ENCODE measurements at places on chromosomes 4 and X.

DNA sequence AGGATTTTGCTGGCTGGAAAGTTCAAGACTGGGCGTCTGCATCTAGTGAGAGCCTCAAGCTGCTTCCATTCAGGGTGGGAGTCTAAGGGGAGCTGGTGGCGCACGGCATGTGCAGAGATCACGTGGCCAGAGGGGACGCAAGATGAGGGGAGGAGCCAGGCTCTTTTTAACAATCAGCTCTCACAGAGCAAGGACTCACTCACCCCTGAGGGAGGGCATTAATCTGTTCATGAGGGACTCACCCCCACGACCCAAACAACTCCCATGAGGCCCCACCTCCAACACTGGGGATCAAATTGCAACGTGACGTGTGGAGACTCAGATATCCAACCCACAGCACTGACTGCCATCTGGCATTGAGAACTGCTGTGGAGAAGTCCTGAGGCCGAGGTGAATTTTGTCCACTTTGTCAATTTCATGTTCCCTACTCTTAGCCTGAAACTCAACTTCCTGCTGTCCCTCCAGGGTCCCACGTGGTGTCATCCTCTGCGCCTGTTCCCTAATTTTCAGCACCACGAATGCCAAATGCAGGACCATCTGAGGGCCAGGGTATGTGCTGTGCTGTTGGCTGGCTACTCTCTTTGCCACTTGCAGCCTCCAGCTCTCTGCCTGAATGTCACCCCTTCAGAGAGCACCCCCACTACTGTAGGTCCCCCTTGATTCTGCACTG lies 5.6 kb downstream of the ZFP92 start:
- no peak for DNase-seq

DNA sequence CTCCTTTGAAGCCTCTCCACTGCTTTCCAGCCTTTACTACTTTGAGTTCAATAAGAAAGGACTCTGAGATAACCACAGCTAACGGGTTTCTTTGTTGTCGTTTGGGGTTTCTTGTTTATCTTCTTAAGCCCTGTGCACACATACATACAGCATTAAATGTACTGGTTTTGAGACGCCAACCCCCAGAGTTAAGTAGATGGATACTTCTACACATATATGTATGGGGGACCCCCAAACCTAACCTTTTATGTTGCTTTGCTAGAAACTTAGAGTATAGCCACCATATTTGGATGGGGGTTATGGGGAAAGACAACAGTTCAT lies 697 bp downstream of the CEP135 start:
- DNase-seq = no peak

- peak; percentile 40 for DNase-seq
Measured at GRCh38 chr4:83334425-83335241, at the start of gene HPSE. HPSE (minus strand) TSS chr4:83334848; CDS start chr4:83334782, 66 bp downstream.

DNA sequence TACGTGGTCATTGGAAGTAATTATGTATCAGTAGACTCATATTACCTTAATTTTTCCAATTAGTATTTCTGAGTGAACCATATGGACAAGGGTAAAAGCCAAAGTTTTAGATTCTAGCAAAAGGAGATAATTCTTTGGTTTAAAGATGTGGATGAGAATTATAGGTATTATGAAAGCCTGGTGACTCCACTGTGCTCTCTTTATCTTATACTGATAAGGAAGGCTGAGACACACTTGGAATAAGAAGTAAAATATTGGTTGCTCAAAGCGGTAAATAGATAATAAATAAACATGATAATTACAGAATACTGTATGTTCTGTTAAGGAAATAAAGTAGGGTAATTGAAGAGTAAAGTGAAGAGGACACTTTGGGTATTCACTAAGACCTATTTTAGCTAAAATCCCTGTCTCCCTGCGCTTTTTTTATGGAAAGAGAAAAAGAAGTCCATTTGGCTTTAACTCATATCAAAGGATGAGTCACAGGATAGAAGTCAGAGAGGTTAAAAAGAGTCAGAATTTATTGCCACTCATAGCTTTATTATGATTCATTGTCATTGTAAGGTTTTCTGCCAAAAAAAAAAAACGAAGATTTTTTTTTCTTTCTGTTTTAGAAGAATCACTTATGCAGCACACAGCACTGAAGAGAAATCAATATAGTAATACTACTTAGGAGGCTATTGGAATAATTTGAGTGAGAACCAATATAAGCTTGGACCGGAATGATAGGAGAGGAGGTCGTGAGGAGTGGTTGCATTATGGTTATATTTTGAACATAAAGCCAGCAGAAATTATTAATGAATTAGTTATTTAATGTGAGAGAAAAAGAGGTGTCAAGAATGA lies 2463.1 kb downstream of the ARAP2 start:
- DNase-seq = no peak

DNA sequence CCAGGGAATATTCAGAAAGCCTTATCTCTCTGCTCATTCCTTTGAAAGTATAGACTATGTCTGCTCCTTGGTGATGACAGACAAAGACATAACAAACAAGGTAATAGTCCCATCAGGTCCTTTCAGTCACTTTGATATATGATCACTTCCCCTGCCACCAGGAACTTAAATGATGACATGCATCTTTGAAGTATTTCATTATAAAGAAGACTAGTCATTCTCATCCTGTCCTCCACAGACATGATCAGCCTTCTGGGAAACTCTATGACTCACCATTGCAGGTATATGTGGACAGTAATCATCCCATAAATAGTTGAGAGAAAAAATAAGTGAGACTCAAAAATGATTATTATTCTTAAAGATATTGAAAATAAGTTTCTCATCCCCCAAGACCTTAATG lies 117.5 kb upstream of the VCX2 start:
- no peak for DNase-seq

GRCh38 chrX:56746996-56747395 lies 18.0 kb downstream of the NBDY start:
- DNase-seq = no peak

DNA sequence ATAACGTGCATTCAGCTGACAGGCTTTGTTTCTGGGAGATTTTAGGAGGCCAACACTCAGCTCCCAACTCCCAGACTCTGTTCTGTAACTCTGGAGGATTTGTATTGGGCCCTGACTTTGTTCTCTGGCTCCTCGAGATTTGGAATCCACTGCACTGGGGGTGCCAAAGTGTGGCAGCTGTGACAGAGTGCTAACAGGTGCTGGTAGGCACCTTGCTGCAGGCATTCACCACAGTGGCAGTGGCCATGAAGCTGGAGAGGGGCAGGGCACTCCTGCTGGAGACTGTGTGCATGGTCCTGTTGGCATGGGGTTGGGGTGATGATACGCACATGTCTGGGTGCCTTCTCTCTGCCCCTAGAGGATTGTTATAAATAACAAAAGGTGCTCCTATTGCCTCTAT lies 1094.9 kb upstream of the SLIT2 start:
- DNase-seq = no peak

DNA sequence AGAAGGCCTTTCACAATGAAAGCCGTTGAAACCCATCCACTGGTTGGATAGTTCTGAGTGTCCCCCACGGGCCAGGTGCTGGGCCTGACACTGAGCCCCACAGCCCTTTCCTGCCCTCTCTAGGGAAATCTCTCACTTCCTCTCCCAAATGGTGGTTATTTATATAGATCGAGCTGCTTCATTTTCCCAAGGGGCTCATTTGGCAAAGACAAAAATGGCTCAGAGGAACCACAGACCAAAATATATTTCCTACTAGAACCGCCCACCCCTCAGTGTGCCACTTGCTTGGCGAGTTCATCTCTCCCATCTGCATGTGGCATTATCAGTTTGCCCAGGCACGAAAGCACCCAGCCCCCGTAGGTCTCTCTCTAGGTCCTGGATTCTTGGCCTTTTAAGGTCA lies 53.3 kb upstream of the STIM2 start:
- no peak for DNase-seq

DNA sequence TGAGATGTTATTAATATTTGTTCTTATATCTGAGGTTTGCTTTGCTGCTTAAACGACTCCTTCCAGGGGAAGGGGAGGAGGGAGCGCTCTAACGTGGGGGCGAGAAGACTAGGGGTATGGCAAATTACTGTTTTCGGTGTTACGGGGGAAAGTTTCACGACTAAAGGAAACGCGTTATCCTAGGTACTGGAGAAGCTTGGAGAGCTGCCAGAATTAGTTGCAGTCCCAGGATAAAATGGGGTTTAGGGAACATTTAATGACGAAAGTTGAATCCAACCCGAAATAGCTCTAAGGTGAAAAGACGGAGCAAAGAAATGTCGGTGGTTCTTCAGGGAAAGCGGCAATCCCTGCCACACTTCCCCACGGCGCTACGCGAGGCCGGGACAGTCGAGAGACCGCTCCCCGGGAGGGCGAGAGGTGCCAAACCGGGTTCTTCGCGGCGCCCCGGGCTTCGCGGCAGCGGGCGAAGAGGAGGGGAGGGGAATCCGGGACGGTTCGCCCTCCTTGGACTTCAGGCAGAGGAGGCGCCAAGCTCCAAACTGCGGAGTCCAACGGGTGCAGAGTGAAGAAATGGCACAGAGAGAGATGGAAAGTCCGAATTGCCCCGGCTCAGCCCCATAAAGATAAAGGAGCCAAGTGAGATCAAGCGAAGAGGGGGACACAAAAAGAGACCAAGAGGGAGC lies 724 bp downstream of the THOC2 start:
- peak; percentile 36 for DNase-seq

- no peak for DNase-seq
Measured at GRCh38 chr4:75845992-75846391, 56.3 kb downstream of the PPEF2 start.

DNA sequence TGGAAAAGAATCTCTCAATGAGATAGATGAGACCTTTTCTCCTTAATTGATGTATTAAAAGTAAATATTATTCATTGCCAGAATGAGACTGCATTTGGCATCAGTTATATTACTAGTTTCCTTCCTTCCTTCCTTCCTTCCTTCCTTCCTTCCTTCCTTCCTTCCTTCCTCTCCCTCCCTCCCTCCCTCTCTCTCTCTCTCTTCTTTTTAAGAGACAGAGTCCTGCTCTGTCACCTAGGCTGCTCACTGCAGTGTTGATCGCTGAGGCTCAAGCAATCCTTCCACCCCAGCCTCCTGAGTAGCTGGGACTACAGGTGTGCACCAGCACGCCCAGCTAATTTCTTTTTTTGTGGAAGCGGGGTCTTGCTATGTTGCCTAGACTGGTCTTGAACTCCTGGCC lies 50.4 kb upstream of the ARX start:
- no peak for DNase-seq

DNA sequence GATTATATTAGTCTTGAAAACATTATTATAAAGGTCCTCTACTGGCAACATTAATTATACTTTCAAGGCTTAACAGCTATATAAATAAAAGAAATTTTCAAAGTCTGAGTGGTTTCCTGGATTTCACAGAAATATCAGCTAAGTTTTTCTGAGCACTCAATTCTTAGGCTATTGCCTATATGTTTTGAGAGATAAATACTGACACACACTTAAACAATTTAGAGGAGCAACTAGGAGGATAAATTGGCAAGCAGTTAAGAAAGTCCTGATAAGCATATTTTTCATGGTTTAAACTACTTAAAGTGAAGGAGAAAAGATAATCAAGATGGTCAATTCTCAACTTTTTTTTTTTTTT lies 2.7 kb upstream of the MGARP start:
- DNase-seq = no peak

DNA sequence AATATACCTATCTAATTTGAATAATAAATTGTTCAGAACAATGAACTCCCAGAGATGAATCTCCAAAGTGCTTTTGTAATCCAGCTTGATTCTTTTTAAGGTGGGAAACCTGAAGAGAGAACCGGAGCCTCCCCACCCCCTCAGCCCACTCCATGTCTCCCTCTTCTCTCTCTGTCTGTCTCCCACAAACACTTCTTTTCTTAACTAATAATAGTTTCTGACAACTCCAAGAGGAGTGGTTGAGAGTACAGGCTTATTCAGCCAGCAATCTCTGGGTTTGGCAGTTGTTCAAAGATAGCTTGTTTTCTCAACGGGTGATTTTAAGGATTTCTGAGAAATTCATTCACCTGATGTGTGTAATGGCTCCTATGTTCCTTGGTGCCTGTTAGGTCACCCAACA lies 23.4 kb downstream of the PPP4R3C start:
- no peak for DNase-seq

GRCh38 chr4:155974476-155974749 lies 20.7 kb upstream of the CTSO start:
- DNase-seq = no peak

- DNase-seq = no peak
Measured at GRCh38 chr4:84691800-84692199, 108.9 kb downstream of the CDS1 start.

DNA sequence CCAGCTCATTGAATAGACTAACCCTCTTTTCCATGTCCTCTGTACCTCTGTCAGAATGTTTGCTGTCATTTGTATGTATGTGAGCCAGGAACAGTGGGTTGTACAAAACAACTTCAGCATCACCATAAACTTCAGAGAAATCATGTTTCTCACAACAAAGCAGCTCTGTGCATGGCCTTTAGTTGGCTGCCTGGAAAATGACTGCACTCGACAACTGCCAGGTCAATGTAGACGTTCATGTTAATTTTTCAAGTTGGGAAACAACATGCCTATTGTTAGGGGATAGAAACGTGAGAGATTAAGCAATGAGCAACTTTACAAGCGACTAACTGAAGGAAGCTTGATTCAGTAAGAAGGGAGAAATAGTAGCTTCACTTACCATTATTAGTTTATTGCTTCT lies 17.9 kb upstream of the CXCL11 start:
- no peak for DNase-seq

DNA sequence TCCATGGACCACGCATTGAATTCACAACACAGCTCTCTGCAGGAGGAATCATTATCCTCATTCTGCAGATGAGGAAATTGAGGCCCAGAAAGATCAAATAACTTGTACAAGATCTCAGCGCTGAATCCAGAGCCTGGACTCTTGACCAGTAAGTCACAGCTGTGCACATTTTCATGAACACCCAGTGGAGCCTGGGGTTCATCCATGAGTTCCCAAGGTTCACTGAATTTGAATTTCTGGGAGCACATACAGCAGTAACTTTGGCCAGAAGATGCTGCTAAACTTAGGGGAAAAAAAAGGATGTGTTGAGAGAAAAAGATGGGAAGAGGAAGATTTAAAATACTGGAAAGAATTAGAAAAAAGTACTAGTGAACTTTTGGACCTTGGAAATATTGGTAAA lies 218.7 kb upstream of the PPARGC1A start:
- no peak for DNase-seq

GRCh38 chrX:140087875-140088274 lies 122.6 kb upstream of the CXorf66 start:
- DNase-seq = no peak

All from hematopoietic multipotent progenitor cell treated with erythropoietin and hydrocortisone succinate and interleukin-3 and kit ligand, for 17 days (in vitro differentiated cells).